Glutamatergic neuron (in vitro differentiated cells): ENCODE measurements at places on chromosomes 4 and X.
A peak's percentile ranks its signal among the peaks of the same experiment; 100 is the strongest.

DNA sequence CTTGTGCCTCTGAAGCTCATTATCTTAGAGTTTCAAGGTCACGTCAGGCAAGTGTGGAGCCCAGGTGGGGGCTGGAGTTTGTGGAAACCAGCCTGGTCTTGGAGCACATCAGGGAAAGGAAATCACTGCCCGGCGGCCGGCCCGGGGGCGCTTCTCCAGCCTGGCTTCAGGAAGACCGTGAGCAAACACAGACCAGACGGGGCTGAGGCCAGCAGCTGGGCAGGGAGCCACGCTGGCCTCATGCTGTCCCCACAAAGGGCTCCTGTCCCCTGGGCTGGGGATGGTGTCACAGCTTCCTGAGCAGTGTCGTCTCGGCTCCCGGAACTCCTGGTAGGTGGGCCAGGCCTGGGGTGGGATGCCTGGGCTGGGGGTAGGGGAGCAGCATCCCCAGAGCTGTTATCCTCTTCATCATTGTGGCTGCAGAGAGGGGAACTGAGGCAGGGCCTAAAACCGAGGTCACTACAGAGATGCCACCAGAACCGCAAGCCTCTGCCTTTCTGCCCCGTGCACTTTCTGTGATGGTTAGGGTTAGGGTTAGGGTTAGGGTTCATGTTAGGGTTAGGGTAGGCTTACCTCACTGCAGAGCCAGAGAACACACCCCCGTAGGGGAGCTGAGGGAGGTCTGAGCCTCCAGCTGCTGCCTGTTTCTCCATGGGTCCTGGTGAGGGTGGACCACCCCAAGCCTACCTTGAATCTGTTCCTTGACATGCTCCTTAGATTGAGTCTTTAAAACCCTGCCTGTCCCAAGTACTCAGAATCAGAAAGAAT, 77.5 kb downstream of the HTRA3 start:
- DNase-seq = no peak

- peak; percentile 64 for DNase-seq
These were observed 1.7 kb downstream of the FRAS1 start for GRCh38 chr4:78058591-78059523.

- no peak for DNase-seq
These were observed 61.3 kb downstream of the HS3ST1 start for GRCh38 chr4:11367371-11367770.

DNA sequence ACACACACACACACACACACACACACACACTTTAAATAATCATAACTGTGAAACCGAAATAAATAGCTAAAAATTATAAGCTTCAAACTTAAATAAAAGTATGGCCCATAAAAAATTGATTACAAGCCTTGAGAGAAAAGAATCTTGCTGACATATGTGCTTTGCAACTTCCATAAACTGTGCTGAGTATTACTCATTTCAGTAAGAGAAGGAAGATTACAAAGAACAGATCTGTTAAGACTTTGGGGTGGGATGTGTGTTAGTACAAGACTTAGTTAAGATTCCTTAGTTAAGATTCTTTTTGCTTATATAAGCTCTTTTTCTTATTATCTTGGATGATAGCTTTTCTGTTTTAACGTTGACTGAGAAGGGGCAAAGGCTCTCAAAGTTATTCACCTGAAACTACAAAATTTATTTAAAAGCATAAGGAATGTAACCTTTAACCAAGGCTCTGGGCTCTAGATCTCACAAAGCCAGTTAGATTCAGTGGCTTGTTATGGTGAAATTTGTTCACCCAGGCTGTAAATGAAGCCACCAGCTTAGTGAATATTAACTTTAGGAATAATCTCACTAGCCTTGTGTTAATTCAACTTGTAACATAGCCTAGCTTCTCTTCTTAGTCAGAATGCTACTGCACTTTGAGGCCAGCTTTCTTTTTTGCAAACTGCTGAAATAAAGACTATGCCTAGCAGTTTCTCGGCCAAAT, 58.2 kb downstream of the ARSJ start:
- no peak for DNase-seq

DNA sequence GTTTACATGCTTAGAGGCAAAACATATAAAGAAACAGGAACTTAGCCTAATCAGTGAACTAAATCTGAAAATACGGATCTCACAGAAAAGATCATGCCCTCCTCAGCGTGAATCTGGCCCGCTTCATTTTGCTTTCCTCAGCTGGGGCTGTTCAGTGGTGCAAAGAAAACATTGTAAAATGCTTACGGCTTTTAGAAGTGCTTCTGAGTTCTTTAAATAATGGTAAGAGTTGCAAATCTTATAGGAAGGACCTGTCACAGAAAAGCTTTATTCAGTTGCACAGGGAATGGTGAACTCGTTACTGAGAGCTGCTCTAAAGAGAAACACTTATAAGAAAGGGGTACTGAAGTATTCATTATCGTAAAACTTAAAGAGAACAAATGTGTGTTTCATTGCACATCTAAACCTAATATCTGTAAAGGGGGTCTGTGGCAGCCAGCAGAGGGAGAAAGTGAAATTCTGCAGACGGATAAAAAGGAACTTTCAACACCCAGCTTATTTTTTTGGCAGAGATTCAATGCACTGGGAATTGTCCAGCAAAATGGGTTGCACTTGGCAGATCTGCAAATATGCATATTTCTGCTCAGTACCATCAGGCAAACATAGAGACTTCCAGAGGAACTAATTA, 139.2 kb upstream of the ANK2 start:
- DNase-seq = no peak

DNA sequence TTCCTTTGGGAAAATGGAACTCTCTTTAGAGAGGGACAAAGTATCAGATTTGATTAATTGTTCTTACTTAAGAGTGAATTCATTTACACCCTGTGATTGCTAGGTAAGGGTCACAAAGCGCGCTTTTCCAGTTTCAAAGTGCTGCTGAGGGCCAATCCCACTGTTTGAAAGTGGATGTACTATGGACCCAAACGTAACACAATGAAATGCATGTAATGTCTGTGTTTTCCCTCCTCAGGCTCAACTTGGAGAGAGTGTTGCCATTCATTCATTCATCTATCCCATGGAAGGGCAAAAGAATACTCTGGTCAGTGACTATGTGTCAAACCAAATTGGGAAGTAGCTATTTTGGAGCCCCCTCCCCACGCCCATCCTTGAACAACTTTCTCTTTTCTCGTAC, 16.1 kb downstream of the IGSF1 start:
- no peak for DNase-seq

- DNase-seq = no peak
These were observed 15.3 kb downstream of the AMER1 start for GRCh38 chrX:64190136-64190740.

GRCh38 chr4:150682126-150682525, 100.2 kb downstream of the MAB21L2 start:
- DNase-seq = no peak

DNA sequence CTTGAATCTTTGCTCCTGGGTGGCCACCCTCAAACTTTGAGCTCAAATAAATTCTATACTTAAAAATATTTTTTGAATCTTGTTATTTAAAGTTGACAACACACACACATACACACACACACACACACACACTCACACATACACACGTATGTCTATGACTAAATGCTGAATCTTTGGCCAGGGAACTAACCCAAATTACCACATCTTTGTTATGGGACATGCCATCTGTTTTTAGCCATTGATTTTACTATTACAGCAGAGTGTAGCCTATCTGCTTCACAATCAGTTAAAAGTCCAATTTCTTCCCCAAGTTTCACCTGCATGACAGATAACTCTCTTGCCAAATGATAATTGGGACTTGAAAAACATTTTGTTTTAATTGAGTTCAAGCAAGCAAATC, 45.0 kb upstream of the USP46 start:
- no peak for DNase-seq

DNA sequence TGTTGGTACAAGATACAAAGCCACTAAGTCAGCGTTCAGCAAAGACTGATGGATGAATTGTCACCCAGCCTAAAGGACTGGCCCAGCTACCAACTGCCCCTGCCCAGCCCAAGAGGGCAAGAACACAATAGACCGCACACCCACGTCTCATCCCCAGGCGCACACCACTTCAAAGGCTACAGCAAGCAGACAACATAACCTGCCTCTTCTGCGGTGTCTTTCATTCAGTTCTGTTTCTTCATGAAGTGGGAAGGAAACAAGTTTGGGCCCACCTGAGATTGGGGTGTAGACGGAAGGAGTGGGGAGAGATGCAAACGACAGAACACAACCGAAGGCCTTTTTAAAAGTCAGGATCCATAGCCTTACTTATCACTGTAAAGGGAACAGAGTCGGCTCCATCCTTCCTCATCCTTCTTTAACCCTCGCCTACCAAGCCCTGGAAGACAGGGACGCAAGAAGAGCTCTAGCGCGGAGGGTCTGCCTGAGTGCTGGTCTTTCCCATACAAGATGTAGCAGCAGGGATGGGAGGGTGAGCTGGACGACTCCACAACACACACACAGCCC, 691 bp downstream of the SCARB2 start:
- no peak for DNase-seq

GRCh38 chrX:111284631-111285293, 14.5 kb upstream of the CAPN6 start:
- no peak for DNase-seq

- no peak for DNase-seq
These were observed 44.5 kb downstream of the STPG2 start for GRCh38 chr4:98098764-98099163.

GRCh38 chrX:25389266-25389665, 373.5 kb upstream of the ARX start:
- DNase-seq = no peak

DNA sequence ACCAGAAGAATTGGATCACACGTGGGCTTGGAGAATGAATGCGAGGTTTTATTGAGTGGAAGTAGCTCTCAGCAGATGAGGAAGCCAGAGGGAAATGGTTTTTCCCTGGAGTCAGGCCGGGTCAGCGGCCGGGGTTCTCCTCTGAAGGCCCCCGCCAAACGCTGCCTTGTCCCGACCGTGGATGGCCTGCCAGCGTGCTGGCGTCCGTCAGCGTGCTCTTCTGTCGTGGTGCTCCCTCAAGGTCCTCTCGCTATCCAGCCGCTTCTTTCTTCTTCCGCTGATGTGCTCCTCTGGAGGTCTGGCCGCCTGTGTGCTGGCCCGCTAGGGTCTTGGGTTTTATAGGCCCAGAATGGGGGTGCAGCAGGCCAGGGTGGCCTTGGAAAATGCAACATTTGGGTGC, 632.2 kb downstream of the TRAM1L1 start:
- DNase-seq = no peak

GRCh38 chrX:154408659-154409221, 314 bp downstream of the DNASE1L1 start:
- DNase-seq = no peak

DNA sequence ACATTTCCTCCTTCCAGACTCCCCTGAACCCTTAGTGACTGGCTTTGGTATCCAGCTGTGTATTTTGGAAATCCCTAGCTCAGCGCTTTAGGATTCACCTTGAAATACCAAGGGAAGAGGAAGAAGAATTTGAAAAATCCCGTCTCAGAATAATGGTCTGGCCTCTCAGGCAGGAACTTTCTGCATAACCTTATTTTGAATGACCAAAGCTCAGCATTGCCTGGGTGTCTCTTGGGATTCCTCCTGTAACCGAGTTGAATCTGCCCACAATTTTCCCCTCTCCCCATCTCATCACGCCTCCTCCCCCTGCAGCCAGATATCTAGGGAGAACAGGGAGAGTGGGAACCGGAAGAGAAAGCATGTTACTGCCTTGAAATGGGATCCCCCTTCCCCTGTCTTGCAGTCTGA, 116.2 kb downstream of the SMIM20 start:
- DNase-seq = no peak

DNA sequence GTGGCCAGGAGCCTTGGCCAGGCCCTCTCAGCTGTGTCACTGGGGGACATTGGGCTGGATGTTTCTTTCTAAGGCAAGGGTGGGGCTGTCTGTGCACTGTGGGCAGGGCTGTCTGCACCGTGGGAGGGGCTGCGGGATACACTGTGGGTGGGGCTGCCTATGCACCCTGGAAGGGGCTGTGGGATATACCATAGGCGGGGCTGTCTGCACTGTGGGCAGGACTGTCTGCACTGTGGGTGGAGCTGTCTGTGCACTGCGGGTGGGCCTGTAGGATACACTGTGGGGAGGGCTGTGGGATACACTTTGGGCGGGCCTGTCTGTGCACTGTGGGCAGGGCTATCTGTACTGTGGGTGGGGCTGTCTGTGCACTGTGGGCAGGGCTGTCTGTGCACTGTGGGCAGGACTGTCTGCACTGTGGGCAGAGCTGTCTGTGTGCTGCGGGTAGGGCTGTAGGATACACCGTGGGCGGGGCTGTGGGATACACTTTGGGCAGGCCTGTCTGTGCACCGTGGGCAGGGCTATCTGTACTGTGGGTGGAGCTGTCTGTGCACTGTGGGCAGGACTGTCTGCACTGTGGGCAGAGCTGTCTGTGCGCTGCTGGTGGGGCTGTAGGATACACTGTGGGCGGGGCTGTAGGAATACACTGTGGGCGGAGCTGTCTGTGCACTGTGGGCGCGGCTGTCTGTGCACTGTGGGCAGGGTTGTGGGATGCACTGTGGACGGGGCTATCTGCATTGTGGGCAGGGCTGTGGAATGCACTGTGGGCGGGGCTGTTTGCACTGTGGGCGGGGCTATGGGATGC, 31.1 kb downstream of the ACOX3 start:
- no peak for DNase-seq
